ENCODE measurements at places on chromosomes 13 and 19.
A peak's percentile ranks its signal among the peaks of the same experiment; 100 is the strongest.

DNA sequence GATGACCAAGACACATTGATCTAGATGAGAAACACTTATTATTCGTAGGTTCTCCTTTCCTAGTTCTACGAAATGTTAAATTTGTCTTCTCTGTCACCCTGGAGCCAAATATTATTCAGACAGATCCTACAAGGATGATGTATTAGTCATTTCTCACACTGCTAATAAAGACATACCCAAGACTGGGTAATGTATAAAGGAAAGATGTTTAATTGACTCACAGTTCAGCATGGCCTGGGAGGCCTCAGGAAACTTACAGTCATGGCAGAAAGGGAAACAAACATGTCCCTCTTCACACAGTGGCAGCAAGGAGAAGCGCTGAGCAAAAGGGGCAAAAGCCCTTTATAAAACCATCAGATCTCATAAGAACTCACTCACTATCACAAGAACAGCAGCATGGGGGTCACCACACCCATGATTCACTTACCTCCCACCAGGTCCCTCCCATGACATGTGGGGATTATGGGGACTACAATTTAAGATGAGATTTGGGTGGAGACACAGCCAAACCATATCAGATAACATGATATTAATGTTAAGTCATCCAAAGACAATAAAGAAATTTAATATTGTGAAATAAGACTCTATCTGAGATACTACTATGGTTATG lies 1248.8 kb upstream of the SLC10A2 start:
- no peak for DNase-seq

DNA sequence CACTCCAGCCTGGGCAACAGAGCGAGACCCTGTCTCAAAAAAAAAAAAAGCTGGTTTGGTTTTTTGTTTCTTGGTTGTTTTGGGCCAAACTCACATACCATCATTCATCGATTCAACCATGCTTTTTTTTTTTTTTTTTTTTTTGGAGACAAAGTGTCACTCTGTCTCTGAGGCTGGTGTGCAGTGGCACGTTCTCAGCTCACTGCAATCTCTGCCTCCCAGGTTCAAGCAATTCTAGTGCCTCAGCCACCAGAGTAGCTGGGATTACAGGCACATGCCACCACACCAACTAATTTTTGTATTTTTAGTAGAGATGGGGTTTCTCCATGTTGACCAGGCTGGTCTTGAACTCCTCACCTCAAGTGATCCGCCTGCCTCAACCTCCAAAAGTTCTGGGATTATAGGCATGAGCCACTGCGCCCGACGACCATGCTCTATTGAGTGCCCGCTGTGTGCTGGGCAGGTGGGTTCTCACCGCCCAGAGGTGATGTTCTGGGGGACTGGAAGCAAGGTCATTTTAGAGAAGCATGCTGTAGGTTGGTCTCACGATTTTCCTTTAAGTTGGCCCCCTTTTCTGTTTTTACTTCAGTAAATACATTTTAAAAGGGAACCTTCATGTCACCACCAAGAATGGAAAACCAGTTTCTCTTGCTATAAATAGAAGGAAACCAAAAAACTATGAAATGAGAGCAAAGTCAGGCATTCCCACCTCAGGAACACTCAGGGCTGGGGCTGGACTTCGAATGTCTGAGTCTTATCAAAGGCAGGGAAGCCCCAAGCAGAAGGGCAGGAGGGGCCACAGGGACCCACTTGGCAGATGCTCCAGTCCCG lies 8.3 kb upstream of the JUND start:
- DNase-seq = no peak

DNA sequence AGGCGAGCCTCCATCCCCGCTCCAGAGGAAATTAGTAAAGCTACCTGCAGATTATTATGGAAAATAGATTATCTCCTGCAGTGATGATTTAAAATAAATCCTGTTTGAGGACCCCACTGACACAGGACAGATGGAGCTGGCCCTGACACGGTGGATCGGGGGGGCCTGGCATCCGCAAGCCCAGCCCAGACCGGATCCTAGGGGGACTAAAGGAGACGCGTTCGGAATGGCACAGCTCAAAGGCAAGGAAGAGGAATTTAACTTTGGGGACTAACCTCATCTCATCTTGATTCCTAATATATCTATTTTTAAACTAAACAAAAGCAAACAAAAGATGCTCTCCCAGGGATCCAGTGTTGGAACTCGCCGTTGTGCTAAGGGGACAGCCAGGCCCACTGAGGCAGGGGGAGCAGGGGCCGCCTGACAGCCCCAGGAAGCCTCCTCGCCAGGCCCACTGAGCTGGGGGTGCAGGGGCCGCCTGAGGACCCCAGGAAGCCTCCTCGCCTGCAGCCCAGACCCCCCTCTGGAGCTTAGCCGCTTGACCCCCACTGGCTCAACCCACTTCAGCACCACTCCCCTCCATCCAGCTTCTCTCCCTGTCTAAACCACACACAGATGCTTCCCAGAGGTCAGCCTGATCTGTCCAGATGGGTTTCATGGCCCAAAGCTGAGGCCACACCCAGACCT lies 78.6 kb downstream of the SPACA7 start:
- no peak for DNase-seq

GRCh38 chr13:106415971-106416370 lies 119.5 kb downstream of the EFNB2 start:
- no peak for DNase-seq

GRCh38 chr13:49643035-49643646 lies 14.8 kb downstream of the ARL11 start:
- DNase-seq = no peak

GRCh38 chr13:94427313-94427953 lies 52.0 kb downstream of the DCT start:
- no peak for DNase-seq

GRCh38 chr13:46176756-46177155 lies 5.2 kb downstream of the LCP1 start:
- DNase-seq = no peak

GRCh38 chr19:49497789-49498103 lies 1.5 kb downstream of the RPS11 start:
- DNase-seq = no peak

DNA sequence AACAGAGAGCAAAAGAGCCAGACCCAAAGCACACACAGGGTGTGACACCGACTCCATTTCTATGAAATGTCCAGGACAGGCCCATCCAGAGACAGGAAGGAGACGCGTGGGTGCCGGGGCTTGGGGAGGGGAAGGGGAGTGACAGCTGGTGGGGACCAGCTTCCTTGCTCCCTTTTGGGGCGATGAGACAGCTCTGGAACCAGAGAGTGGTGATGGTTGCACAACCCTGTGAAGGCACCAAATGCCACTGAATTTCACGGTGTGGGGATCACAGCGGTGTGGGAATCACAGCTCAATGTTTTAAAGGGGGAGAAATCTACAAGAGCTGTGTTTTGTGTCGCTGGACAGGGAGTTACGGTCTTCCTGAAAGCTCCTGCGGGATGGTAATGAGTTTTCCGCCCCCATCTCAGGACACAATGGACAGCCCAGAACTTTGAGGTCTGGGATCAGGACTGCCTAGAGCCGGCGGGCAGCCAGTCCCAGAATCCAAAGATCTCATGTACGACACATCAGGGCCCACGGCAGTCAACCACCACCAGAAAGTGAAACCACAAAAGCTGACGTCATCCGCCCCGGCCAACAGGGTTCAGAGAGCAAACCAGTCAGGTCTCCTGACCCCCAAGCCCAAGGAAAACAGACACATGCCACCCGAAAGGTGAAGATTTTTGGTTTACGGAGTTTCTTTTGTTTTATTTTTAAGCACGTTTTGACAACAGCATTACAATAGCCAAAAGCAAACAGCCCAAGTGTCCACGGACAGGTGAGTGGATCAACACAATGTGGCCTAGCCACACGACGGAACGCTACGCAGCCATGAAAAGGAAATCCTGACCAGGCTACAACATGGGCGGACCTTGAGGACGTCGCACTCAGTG lies 7.3 kb downstream of the SGTA start:
- DNase-seq = peak; percentile 66

DNA sequence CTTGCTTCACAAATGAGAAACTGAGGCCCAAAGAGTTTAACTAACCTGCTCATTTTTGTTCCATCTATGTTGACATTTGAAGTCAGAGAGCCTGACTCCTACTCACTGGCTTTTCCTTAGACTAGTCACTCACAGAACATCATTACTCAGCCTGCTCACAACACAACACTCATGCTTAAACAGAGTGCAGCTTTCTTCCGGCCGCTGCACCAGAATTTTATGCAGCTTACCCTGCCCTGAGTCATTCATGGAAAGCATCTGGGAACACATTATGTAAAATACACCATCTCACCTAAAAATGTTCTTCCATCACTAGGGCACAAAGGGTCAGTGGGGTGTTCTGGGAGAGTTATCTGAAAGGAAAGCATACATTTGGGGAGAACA lies 303.4 kb downstream of the SPRY2 start:
- no peak for DNase-seq

- no peak for DNase-seq
These were observed 54.0 kb downstream of the LRCH1 start for GRCh38 chr13:46606970-46607369.

GRCh38 chr13:97648171-97648880 lies 214.4 kb downstream of the RAP2A start:
- DNase-seq = no peak

DNA sequence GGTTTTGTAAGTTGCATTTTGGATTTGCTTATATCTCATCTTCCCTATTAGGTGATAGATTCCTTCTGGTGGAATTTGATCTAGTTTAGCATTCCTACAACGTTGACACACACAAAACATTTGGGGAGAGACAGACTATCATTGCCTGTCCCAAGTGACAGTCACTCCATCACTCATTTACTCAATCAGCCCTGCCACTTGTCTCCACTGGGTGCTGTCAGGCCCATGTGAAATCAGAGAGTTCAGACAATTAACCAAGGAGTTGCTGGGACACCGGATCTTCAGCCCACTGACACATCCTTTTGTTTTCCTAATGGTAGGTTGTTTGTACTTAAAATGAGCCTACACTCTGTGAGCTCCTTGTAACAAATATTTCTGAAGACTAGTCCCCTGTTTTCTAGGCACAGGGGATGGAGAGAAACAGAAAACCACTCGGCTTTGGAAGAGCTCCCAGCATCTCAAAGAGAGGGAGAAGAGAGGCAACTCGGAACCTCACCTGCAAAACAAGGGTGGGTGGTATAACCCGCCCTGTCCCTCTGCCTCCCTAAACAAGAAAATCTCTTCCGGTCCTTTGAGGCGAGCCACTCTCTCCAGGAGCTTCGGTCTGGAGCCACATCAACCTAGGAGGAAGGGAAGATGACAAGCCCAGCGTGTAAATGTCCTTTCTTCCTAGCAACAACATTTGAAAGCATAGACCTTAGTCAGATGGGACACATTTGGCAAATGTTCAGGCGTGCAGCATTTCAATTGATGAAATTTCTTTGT lies 440.9 kb upstream of the KLF12 start:
- no peak for DNase-seq

DNA sequence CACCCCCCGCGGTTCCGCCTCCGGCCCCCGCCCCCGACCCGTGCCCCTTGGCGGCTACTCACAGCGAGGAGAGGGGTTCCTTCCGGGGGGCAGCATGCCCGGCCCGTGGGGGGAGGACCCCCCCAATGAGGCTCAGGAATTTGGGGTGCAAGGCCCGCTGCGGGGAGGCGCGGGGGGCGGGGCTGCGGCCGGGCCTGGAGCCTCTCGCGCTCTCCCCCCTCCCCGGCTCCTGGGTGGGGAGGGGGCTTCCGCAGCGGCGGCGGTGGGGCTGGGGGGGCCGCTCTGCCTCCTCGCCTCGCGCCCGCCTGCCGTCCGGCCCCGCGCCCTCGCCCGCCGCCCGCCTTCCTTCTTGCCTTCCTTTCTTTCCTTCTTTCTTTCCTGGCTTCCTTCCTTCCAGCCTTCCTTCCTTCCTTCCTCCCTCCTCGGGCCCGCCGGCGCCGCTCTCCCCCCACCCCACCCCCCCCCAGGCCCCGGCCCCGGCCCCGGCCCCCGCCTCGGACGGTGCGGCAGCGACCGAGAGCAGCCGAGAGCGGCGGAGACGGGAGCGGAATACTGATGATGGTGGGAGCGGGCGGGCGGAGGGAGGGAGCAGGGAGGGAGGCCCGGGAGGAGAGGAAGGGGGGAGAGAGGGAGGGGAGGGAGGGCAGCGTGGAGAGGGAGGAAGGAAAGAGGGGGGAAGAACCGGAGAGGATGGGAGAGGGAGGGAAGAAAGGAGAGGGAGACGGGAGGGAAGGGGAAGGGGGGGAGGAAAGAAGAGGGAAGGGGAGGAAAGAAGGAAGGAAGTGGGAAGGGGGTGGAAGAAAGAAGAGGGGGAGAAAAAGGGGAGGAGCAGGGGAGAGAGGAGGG lies at the start of gene LRRC4B:
TSS of gene LRRC4B (minus strand) at position 554 of the 846 bp plus-strand sequence. CDS start 19,597 bp downstream, outside the sequence.
- no peak for DNase-seq

DNA sequence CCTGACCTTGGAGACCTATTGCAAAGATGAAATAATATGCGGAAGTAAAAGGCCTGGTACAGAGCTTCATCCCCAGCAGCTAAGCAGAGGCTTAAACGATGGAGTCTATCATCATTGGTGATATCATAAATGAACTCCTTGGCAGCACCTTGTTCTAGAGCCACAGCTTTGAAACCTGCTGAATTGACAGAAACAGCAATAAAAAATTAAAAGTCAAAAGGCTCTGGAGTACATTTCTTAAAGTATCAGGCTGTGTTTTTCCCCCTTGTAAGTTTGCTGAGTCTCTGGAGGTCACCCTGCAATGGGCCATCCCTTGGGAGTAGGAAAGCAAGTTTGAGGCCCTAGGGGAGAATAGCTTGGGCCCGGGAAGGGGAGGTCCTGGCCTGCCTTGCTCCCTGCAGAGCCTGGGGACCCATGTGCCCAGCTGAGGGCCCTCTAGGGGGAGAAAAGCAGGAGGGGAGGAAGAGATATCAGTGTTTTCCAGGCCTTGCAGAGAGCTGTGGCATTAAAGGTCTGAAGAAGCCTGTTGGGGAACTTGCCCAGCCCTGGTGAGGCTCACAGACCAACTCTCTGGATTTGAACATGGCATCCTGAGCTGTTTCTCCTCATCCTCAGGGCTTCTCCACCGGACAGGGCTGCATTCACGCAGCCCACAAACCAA lies 416.1 kb downstream of the ZNF536 start:
- no peak for DNase-seq

DNA sequence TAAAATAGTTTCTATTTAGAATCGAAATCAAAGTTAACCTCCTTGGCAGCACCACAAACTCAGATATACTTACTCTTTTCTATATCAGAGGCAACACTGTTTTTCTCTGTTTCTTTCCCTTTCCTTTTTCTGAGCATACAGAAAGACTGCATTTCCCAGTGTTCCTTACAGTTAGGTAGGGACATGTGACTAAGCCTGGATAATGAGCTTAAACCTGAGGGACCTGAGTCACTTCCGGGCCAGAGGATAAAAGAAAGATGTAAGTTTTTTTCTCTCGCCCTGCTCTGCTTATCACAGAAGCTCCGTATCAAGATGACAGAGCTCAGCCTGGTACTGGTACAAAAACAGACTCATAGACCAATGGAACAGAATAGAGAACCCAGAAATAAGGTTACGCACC lies 531.9 kb downstream of the KLF12 start:
- no peak for DNase-seq

DNA sequence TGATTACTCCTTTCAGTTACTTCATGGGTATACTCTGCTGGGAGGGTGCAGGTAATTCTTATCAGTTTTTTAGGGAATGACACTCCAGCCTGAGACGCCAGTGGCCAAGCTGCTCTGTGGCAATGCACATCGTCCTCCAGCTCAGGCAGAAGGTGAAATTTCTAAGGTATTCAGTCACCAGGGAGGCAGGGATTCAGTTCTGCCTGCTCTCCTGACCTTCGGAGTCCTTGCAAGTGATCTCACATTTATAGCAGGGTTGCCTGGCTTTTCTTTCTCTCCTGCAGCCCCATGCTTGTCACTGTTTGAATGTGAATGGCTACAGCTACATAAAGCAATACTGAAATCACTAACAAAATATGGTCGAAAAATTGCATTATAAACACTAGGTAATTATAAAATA lies 1447.5 kb downstream of the EFNB2 start:
- no peak for DNase-seq

- no peak for DNase-seq
These were observed 11.6 kb upstream of the ZBTB45 start for GRCh38 chr19:58531034-58531840.

All from stimulated activated CD4-positive, alpha-beta T cell treated with anti-CD3 and anti-CD28 coated beads, Interleukin-2, amount 100 ng/mL, for 4 hours (primary cell).